ENCODE measurements at places on chromosomes 2 and 18. TPM values are rescaled to one million over a fixed set of nuclear protein-coding genes. Genes with fewer than 3 reads are reported as not detected.

- no peak overlapping the region for H3K4me3 ChIP-seq
- DNase-seq, result no peak
- no peaks in the 10 kb centered on the region for H3K36me3 ChIP-seq
- no peaks in the 10 kb centered on the region for H3K27me3 ChIP-seq
Observed at GRCh38 chr2:21005111-21005699, 38.7 kb downstream of the APOB start.

DNA sequence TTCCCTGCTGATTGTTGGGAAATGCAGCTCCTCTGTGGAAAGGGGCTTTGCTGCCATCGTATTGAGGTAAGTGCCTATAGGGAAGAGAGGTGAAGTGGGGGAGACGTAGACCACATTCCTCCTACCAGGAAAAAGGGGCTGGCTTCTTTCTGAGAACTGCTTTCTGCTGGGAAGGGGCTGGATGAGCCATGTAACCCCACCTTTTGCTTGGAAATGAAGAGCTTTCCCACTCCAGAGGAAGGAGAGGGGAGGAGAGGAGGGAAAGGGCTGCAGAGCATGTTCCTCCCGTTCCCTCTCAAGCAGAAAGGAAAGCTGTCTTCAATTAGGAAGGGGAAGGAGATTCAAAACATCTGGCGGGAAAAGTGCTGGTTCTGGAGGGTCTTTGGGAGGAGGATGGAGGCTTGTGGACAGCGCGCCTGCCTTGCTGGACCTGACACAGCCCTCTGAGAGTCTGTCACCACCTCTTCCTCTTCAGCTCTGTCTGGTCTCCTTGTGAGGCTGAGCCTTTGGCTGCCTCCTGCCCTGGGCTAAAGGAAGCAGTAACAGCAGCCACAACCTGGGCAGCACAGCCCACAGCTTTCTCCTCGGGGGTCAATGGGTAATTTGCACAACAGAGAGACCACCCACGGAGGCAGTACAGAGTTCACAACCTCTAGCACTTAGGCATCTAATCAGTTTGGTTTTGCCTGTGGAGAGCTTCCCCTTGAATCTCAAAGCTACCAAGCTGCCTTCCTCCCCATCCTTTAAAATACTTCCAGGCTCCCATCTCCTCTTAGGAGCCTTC lies 410.0 kb upstream of the TNP1 start:
- H3K27me3 ChIP-seq, result no peaks in the 10 kb centered on the region
- H3K36me3 ChIP-seq, result no peaks in the 10 kb centered on the region
- H3K4me1 ChIP-seq, result no peaks in the 10 kb centered on the region
- DNase-seq, result no peak
- no peak overlapping the region for H3K27ac ChIP-seq
- H3K4me3 ChIP-seq, result no peak overlapping the region

DNA sequence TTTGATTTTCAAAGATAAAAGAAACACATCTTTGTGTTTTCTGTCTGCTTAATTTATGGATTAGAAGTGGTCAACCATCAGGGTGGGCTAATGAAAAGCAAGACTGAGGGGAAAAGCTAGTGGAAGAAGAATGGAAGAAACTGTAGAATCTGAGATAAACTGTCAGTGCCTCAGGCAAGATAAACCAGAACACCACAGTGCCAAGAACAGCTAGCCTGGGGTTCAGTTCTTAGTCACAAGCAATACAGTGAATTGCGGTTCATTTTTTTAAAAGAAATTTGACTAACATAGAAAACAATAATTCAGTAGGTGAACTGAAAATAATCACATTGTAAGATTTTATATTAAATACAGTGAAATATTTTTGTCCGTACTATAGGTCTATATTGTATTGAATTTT lies 22.0 kb upstream of the LNPK start:
- H3K27ac ChIP-seq, result no peak overlapping the region
- no peak for DNase-seq
- H3K27me3 ChIP-seq, result no peaks in the 10 kb centered on the region
- no peaks in the 10 kb centered on the region for H3K4me1 ChIP-seq
- no peaks in the 10 kb centered on the region for H3K36me3 ChIP-seq

DNA sequence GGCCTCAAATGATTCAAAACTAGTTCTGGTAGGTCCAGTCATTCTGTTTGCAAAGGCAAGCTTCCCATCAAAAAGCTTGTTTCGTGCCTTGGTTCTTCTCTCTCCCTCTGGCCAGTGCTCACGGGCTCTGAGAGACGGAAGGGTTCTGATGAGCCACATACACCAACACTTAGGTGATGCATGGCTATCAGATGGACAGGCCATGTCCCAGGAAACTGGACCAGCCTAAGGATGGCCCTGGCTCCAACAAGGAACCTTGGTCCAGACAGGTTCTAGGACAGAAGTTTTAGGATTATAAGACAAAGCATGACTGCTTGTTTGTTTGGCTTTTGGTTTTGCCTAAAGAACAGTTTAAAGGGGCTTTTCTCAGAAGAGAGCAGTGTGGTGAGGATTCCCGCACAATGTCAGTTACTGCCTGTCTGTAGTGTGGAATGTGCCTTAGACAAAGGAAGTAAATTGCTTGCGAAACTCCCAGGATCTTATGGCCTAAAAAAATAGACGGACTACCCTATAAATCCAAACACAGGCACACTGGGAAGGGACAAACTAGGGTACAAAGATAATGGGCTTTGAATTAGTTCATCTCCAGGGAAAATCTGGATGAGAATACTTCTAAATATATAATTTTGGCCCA lies 10.3 kb downstream of the CYP1B1 start:
- H3K27me3 ChIP-seq, result no peaks in the 10 kb centered on the region
- H3K4me3 ChIP-seq, result no peak overlapping the region
- H3K4me1 ChIP-seq, result no peaks in the 10 kb centered on the region
- no peak for DNase-seq
- H3K27ac ChIP-seq, result peak overlapping the region; percentile 93

DNA sequence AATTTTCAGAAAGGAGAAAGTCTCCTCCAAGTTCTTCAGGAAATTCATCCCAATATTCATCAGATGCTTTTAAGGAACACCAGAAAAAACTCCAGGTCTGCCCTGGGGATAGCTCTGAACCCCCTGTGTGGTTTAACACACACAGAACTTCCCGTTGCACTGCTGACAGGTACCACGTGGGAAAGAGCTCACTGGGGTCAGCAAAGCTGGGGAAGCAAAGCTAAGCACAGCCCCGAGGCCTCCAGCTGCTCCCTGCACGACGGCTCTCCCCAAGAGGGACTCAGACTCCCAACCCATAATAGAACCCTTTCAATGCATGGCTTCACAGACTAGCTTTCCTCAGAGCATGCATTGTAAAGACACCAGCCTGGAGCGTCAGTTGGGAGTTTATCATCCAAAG lies 28.0 kb downstream of the ADI1 start:
- H3K27ac ChIP-seq, result no peak overlapping the region
- H3K27me3 ChIP-seq, result no peaks in the 10 kb centered on the region
- H3K4me3 ChIP-seq, result no peak overlapping the region

- no peak overlapping the region for H3K27ac ChIP-seq
- no peak for DNase-seq
- no peaks in the 10 kb centered on the region for H3K27me3 ChIP-seq
- H3K4me1 ChIP-seq, result no peaks in the 10 kb centered on the region
Observed at GRCh38 chr2:16104949-16105668, 164.8 kb downstream of the MYCN start.

DNA sequence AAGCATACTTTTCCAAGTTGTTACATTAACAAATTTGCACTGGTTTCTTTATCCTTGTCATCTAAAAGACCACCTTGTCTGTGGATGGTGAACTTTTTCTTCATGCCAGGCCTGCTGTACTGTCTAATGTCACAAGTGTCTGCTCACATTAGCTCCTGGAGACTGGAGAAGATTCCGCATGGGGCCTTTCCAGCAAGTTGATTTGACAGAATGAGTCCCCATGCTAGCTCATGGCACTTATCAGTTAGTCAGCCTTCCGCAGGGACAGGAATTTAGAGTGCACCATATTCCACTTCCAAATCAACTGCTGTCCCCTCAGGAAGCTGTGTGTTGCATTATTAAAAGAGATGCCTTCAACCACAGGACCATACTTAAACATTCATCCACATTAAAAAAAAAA lies 41.4 kb upstream of the LRPPRC start:
- no peaks in the 10 kb centered on the region for H3K36me3 ChIP-seq
- no peak overlapping the region for H3K4me3 ChIP-seq
- H3K4me1 ChIP-seq, result no peaks in the 10 kb centered on the region
- no peak for DNase-seq
- no peak overlapping the region for H3K27ac ChIP-seq
- no peaks in the 10 kb centered on the region for H3K27me3 ChIP-seq

GRCh38 chr2:52698408-52698807 lies 1069.2 kb upstream of the CHAC2 start:
- H3K4me3 ChIP-seq, result no peak overlapping the region
- no peaks in the 10 kb centered on the region for H3K27me3 ChIP-seq
- no peak overlapping the region for H3K27ac ChIP-seq
- no peaks in the 10 kb centered on the region for H3K36me3 ChIP-seq
- no peaks in the 10 kb centered on the region for H3K4me1 ChIP-seq

DNA sequence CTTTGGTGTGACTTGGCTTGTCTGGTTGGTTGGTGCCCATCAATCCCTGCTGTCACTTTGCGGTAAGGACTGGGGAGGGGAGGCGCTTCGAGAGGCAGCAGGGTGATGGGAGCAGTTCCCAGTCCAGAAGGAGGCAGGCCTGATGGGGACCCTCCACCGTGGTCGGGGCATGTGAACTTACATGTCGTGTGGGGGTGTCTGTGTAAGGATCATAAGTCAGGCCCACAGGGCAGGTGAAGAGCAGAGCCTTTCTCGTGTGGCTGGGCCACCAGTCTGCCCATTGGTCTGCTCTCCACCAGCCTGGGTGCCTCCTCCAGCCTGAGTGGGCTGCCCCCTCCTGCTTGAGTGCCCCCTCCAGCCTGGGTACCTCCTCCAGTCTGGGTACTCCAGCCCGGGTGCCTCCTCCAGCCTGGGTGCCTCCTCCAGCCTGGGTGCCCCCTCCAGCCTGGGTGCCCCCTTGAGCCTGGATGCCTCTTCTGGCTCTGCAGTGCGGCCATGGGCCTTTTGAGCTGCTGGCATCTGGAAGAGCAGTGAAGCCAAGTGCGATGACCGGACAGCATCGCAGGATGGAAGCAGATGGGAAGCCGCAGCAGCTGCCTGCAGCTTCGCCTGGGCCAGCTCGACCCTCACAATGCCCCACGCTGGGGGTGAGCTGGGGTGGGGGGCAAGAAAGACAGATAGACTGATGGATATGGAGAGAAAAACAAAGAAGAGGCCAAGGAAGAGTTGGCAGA lies 25.0 kb downstream of the ATOH8 start:
- no peaks in the 10 kb centered on the region for H3K27me3 ChIP-seq
- H3K4me3 ChIP-seq, result no peak overlapping the region
- no peak overlapping the region for H3K27ac ChIP-seq
- no peak for DNase-seq

GRCh38 chr2:74828543-74828942 lies 5.4 kb upstream of the HK2 start:
- H3K27me3 ChIP-seq, result no peaks in the 10 kb centered on the region
- no peaks in the 10 kb centered on the region for H3K4me1 ChIP-seq
- H3K36me3 ChIP-seq, result no peaks in the 10 kb centered on the region
- no peak for DNase-seq
- no peak overlapping the region for H3K27ac ChIP-seq
- H3K4me3 ChIP-seq, result no peak overlapping the region

DNA sequence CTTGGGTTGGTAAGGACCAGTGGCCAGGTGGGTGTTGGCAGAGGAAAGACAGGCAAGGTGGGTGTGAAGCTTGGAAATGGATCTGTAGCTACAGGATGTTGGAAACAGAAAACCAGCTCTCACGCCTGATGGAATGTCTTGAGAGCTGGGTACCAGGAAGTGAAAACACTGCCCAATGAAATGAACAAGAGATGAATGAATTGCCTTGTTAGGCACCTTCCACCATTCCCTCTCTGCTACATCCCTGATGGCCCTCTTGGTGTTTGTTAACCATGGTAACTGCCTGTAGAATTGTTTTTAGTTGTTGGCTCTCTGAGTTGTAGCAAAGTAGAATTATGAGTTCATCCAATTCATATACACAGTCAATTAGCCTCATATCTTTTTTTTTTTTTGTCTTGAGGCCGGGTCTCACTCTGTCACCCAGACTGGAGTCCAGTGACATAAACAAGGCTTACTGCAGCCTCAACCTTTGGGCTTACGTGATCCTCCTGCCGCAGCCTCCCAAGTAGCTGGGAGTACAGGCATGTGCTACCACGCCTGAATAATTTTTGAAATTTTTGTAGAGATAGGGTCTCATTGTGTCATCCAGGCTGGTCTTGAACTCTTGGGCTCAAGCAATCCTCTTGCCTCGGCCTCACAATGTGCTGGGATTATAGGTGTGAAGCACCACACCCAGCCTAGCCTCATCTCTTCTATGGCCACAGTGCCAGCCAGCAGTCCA lies 9.5 kb downstream of the KCMF1 start:
- no peak for DNase-seq
- no peak overlapping the region for H3K27ac ChIP-seq
- no peaks in the 10 kb centered on the region for H3K36me3 ChIP-seq

GRCh38 chr2:36770542-36771287 lies 74.2 kb downstream of the VIT start:
- no peak overlapping the region for H3K4me3 ChIP-seq
- DNase-seq, result no peak
- no peak overlapping the region for H3K27ac ChIP-seq

- no peaks in the 10 kb centered on the region for H3K27me3 ChIP-seq
- H3K4me3 ChIP-seq, result no peak overlapping the region
- DNase-seq, result no peak
- no peak overlapping the region for H3K27ac ChIP-seq
- H3K36me3 ChIP-seq, result no peaks in the 10 kb centered on the region
Observed at GRCh38 chr18:69916412-69916811, 31.3 kb downstream of the CD226 start.

- no peaks in the 10 kb centered on the region for H3K27me3 ChIP-seq
- no peak overlapping the region for H3K4me3 ChIP-seq
- no peaks in the 10 kb centered on the region for H3K4me1 ChIP-seq
- H3K36me3 ChIP-seq, result no peaks in the 10 kb centered on the region
- H3K27ac ChIP-seq, result no peak overlapping the region
- no peak for DNase-seq
Observed at GRCh38 chr18:79765491-79766245, 32.1 kb upstream of the KCNG2 start.

DNA sequence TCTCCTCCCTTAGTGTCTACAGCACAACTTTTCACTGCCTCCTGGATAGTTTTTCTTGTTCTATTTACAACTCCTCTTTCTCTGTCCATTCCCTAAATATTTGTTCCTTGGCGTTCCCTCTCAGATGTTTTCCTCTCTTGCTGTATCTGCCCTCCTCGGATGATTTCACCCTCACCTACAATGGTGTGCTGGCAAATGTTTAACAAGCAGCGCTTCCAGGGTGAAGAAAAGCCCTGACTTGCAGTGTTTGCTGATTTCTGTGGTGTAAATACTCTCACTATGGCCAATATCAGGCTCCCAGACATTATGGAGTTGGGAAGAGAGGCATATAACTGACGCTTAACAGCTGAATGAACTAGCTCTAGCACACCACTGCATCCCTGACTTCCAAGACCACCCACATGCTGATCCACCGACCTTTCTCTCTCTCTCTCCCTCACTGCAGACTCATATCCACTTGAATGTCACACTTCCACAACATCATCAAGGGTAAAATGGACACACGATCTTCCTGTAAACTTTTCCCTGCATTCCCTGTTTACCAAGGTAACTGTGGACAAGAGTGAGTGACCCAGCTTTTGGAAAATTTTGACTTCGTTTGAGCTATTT lies 31.5 kb upstream of the SPTBN1 start:
- no peak overlapping the region for H3K27ac ChIP-seq
- no peaks in the 10 kb centered on the region for H3K27me3 ChIP-seq
- H3K4me1 ChIP-seq, result peaks cover 10% of the 10 kb centered on the region
- no peak overlapping the region for H3K4me3 ChIP-seq
- no peak for DNase-seq

The APCDD1 gene
- total RNA-seq, result 8.2 TPM

The MTCL1 gene
- total RNA-seq, result 8.8 TPM

The AMER3 gene
- not detected for total RNA-seq

The SLC23A3 gene
- 1.8 TPM for total RNA-seq

The PAX3 gene
- not detected for total RNA-seq

The C1QL2 gene
- not detected for total RNA-seq

Data from uterus (tissue), 4 donors.